ENCODE measurements at places on chromosomes 3 and 15.

- DNase-seq = no peak
Measured at GRCh38 chr15:71252044-71252739, 136.9 kb downstream of the THSD4 start.

DNA sequence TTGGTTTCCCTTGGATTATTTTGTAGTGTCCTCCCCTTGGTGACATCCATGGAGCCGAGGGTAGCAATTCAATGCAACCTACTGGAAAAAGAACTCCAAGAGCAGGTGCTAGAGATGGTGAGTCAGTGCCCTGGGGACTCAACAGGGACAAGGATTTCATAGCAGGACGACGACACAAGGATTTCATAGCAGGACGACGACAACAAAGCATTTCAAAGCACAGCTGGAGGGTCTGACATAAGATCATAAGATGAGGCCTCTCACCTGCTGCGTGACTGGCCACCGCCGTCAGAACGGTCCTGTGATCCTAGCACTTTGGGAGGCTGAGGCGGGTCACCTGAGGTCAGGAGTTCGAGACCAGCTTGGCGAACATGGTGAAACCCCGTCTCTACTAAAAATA, 22.5 kb downstream of the NRROS start:
- no peak for DNase-seq

DNA sequence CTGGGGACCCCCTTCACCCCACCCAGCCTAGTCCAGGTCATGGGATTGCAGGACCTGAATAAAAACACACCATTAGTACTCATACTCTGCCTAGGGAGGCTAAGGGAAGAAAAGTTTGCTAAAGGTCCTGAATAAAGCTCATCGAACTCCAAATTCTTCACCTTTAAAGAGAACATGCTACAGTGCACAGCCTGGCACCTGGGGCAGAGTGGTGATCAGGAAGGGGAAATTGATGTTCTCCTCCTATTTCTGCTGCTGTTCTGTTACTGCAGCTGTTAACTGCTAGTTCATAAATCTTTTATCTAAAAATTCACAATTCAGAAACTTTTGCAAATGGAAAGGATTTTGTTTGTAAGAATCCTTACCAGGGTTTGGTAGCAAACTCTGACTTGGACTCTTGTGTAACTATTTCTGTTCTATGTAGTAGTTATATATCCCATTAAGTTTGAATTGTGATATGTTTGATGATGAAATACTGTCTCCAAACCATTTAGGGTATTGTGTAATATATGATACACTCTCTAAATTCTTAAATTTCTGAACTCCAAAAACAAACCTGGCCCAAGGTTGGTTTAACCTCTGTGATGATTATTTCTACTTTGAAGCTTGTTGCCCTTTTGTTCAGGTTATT, 27.9 kb downstream of the MCTP2 start:
- no peak for DNase-seq

GRCh38 chr3:15649341-15649740, 47.8 kb downstream of the BTD start:
- no peak for DNase-seq

DNA sequence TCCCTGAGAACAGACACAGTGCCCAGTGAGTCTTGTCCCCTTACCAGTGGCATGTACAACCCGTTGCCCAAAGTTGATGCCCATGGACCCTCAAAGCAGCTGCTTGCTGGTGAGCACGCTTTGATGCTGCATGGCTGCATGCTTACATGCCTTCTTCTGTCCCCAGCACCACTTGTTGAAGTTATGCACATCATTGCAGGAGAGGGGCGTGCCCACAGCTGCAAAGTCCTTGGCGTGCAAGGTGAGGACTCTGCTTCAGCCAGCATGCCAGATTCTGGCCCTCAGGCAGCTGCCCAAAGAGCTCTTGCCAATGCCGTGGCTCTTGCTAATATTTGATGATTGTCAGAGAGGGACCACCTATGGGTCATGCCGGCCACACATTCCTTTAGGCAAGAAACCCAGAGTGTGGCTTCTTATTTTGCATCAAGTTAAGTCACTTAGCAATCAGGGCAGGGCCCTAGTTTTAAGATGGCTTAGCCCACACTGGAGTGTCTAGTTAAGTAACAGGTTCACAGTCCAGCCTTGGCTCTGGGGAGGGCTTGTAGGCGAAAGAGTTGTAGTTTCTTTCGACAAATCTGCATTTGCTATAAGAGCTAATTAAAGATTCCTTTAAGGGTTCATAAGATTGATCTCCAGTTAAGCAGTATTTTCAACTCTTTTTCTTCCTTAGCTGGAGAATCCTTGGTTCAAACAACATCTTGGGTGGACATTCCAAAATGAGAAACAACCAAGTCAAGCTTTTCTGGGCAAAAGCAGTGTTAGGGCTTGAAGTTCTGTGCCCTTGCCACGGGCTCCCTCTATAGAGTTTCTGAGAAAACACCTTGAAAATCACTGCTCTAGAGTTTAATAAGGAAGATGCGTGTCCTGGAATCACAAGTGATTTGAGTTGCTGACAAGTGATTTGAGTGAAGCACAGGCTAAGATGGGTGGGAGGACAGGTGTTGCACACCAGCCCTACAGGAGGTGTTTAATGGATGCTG, 128.6 kb downstream of the SLCO3A1 start:
- DNase-seq = no peak

DNA sequence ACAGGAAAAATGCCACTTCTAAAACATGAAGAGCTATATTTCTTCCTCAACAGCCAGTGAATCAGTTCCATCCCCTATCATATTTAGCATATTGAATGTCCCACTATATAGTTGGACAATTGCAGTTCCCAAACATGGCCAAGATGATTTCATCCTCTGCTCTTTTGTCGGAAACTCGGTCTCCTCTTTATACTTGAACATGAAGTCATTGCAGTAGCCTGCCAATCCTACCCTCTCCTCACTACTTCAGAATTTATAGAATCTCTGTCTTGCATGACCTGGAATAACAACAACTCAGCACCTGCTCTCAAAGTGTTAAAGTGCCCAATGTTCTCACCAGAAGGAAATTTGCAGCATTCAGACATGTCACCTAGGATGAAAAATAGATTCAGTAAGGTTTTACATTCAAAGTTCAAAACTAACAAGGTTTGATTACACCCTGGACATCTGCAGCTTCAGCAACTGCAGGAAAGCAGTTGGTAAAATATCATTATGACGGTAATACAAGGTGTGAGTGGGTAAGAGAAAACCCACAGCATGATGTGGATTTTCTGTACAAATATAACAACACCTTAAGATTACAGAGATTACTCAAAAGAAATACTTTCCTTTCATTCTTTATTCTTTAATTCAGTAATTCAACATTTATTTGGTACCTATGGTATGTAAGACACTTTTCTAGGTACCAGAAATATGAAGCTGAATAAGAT, 52.5 kb downstream of the TP63 start:
- DNase-seq = no peak

- DNase-seq = no peak
Measured at GRCh38 chr3:123467046-123467445, 18.2 kb upstream of the ADCY5 start.
